Activated T-helper 2 cell treated with anti-CD3 and anti-CD28 coated beads, Interferon-gamma antibody, Interleukin-2, Interleukin-4, amounts not matched to agents 10 μg/mL and 5 μg/mL and 100 μg/mL, durations not matched to agents 14 hours and 24 hours and 36 hours (primary cell): ENCODE measurements at places on chromosomes 6 and 20. TPM values are rescaled to one million over a fixed set of nuclear protein-coding genes. Genes with fewer than 3 reads are reported as not detected.

GRCh38 chr6:133467982-133468380 is 226.8 kb downstream of the EYA4 start:
- no peak for DNase-seq

DNA sequence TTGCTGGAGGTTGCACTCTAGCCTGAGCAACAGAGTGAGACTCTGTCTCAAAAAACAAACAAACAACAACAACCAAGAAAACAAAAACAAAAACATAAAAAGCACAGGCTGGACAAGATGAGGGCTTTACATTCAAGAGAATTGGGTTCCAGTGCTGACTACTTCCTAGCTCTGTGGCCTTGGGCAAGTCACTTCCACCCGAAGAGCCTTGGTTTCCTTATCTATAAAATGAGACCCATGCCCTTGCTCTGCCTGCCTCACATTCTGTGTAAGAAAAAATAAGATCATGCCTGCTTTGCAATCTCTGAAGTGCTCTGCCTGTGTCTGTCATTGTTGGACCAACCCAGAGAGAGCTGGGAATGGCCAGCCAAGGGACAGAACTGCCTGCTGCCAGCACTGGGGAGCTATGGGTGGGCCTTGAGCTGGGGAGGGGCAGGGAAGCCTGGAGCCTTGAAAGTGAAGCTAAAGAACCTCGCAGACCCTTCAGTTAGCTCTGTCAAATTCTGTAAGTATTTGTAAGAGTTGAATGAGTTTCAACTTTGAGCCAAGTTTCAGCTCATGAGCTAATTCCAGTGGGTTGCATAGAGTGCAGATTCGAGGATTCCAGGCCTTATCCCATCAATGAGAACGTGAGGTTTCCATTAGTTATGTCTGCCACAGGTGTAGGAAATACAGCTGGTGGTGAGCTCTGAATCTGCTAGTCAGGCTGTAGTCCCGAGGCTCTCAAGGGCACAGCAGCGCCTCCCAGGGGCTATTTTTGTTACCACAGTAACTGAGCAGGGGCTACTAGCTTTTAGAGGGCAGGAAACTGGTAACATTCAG is 93.2 kb downstream of the DLGAP4 start:
- peak; percentile 24 for DNase-seq

GRCh38 chr6:129546702-129547101 is 163.3 kb downstream of the ARHGAP18 start:
- no peak for DNase-seq

DNA sequence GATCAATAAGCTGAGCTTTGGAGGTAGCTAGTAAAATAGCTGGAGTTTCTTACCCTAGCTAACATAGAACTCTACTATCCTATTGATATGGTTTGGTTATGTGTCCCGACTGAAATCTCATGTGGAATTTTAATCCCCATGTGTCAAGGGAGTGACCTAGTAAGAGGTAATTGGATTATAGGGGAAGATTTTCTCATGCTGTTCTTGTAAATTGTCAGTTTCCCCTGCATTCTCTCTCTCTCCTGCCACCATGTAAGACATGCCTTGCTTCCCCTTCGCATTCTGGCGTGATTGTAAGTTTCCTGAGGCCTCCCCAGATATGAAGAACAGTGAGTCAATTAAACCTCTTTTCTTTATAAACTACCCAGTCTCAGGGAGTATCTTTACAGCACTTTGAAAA is 24.6 kb upstream of the SYNE1 start:
- no peak for DNase-seq

DNA sequence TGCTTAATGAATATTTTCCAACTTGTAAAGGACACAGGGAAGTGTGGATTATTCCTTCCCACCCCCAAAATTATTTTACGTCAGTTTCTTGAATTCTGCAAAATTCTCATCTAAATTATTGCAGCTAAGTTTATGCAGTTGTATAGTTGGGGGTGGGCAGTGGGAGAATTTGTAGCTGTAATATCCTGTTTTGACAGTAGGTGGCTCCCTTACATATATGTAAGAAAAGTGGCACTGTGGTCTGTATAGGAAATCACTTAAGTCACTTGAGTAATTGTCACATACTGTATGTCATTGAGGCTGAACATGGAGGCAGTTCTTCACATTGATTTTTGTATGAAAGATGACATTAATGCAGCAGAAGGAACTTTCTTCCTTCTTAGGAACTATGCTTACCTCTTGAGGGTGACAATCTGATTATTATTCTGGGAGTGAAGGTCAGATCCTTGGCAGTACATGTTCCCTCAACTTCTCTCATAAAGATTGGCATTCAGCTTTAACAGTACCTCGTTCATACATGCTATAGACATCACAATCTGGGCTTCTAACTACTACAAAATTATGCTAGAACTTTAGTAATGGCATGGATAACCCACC is 14.6 kb upstream of the CFAP206 start:
- DNase-seq: no peak

DNA sequence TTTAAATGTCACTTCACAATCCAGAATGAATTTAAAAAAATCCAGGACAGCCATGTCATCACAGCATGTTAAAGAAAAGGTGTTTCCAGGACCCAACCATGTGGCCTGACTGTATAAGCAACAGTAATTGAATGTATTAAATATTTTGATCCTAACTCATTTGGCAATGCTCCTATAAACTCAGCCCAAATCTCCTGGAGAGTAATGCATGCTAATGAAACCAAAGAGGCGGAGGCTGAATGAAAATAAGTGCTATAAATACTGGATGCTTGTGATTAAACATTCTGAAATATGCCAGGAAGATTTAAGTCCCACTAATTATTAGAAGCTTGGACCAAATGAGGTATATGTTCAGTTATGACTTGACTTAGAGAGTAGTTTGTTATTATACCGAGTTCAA is 486.8 kb downstream of the FRK start:
- DNase-seq: no peak

DNA sequence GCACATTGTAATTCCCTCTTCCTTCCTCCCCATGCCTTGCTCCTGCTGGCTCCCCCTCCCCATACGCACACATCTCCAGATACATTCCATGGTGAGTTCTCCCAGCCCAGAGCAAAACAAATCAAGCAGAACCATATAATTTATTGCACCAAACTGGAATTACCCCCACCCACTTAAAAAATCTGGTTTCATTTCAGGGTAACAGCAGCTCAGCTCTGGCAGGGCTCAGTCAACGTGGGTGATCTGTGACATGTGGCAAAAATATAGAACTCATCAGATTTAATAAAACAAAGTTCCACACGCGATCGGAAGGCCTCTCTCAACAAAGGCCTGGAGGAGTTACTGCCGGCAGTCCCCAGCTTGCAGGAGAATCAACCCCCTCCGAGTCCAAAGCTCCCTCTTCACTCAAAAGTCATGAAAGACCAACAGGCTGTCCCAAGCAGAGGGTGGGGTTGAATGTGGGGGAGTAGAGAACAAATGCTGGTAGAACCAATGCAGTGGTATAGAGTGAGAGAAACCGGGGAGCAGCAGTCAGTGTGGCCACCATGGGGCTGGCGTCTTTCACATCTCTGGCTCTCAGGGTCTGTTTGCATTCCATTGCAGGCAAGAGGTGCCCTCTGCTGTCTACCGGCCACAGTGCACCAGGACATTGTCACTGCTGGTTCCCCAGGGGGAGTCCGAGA is 323.3 kb upstream of the NT5E start:
- no peak for DNase-seq

GRCh38 chr6:150417899-150418826 is 49.4 kb downstream of the IYD start:
- DNase-seq: peak; percentile 26

DNA sequence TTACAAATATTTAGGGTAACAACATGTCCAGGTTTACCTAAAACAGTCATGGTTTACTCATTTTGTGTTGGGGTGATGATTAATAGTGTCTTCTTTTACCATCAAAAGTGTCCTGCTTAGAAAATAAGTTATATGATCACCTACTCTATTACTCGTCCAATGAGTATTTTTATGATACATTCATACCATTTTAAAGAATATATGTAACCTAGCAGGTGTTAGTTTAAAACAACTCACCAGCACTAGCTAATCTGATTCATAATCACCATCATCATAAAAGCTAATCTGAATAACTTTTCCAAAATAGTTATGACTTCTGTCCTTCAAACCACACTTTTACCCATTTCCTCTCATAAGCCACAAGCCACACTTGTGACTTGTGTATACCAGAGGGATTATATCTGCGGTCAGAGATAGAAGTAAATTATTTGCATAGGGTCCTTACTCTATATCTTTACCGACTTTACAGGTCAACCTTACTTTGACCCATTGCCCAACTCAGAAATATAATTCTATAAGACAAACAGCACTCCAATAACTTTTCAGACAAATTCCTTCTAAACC is 33.3 kb upstream of the NRN1 start:
- no peak for DNase-seq

DNA sequence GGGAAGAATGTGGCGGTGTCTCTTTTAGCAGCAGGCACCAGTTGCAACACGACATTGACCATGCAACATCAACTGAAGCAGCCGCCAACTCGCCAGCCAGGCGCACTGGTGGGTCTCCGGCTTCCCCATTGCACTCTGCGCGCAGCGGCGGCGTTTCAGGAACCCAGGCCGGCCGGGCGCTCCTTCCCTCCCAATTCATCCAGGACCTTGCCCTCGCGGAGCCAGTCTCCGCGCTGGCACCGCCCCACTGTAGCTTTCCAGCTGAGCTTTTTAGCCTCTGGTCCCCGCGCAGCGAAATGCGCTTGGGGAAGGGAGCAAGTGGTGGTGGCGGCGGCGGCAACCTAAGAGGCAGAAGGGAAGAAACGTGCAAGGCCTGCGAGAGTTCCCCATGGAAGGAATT is 297.9 kb upstream of the RIMS1 start:
- DNase-seq: no peak

DNA sequence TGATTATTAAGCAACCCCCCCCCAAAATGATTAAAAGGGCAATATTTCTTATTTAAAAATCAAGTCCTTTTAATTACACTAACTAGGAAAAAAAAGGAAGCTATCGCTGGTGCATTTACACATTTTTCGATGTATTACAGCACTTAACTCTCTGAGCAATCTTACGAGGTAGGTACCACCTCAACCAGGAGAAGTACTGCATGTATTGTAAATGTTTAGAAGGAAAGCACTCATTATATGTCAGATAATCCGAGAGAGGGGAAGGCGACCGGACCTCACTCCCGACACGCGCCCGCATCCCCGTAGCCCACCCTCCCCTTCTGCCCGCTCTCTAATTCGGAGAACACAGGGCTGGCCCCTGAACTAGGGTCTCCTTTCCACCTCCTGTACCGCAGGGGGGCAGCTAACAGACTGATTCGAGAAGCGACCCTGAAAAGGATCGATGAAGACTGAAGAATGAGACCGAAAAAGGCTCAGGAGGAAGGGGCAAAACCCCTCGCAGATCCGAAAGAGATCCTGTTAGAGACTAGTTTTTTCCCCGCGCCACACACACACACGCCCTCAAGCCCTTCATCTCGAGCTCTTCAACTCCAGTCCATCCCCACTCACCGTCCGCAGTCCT is 337 bp downstream of the ESF1 start:
- DNase-seq: no peak

DNA sequence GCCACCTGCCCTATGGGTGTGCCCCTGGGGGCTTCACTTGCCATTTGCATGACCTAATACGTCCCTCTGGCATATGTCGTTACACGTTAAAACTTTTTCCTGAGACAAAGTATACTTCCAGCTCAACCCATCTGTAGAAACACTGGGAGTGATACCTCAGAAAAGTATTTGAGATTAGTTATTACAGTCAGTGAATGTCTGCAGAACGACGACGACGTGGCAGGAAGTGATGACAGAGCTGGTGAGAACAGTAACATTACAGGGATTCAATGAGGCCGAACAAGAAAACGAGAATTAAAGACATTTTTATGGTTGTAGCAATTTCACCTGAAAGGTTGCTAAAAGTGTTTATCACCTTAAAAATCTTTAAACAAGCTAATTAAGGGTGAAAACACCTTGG is 40.2 kb downstream of the SASH1 start:
- DNase-seq: no peak

GRCh38 chr6:144417681-144418080 is 132.5 kb downstream of the UTRN start:
- no peak for DNase-seq

DNA sequence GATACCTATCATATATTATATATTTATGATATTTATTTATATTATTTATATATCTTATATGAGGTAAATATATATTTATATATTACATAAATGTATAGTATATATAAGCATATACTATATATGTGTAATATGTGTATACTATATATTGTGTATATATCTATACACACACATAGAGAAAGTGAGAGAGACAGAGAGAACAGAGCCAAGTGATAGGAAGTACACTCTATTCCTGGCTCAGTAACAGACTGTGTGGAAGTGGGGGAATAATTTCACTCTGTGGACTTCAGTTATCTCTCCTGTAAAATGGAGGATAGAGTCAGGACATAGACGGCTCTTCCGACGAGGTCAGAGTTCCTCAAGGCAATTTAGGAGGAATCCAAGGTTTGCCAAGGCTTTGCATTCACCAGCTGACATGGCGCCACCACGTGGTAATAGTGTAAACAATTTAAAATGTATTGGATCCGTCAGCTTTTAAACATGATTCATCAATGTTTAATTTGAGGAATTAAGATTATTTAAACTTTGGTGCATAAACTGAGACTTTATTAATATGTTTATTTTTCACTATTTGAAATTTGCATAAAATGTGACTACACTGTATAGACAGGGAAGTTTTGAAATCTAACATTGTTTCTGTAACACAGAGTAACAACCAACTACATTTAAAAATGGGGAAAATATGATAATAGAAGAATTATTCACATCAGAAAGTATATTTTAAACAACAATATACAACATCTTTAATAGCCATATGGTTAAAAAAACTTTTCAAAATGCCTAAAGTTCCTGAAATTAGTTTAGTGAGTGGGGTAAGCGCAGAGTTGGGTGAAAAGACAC is 75.4 kb upstream of the TMEM244 start:
- DNase-seq: no peak

- no peak for DNase-seq
These were observed 671 bp downstream of the CDH4 start for GRCh38 chr20:61252601-61253263.

FOXF2 gene
- total RNA-seq: not detected in 2 replicates

BEND6 gene
- not detected in 2 replicates for total RNA-seq

SCAF8 gene
- total RNA-seq: 35.4 and 37.3 TPM in 2 replicates

NOL7 gene
- total RNA-seq: 82.5 and 84.1 TPM in 2 replicates

ZBTB2 gene
- 19.1 and 19.7 TPM in 2 replicates for total RNA-seq

FERMT1 gene
- 0.84 and 1.5 TPM in 2 replicates for total RNA-seq

TMEM244 gene
- not detected in 2 replicates for total RNA-seq
